Mesendoderm (in vitro differentiated cells): ENCODE measurements at places on chromosomes 13 and 19.
A peak's percentile ranks its signal among the peaks of the same experiment; 100 is the strongest.

DNA sequence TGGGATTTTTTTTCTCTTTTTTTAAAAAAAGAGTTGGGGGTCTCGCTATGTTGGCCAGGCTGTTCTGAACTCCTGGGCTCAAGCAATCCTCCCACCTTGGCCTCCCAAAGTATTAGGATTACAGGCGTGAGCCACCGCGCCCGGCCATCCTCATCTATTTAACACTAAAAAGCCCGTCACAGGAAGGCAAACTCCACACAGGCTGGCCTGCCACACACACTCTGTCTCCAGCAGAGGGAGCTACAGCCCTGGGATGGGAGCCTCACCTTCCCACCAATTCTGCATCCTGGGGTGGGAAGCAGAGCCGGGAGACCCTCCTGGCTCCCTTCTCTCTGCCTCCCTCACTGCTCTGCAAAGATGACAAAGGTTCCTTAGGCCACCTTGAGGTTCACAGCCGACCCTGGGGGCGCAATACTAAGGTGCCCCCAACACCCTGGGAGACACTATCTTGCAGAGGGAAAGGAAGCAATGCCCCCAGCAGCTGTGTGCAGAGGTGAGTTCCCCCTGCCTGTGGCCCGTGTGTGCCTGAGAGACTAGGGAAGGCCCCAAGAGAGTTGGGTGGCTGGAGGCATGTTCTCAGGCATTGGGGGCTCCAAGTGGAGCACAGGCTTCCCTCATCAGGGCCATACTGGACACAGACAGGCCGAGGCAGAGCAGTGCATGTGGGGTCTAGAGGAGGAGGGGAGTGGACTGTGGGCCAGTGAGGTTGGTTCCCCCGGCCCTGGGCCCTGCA lies 27.4 kb upstream of the TIMM44 start:
- peak; percentile 83 for DNase-seq

GRCh38 chr13:42760951-42761350 lies 20.4 kb upstream of the FAM216B start:
- DNase-seq: no peak

GRCh38 chr19:28305513-28305912 lies 907.4 kb downstream of the UQCRFS1 start:
- no peak for DNase-seq

DNA sequence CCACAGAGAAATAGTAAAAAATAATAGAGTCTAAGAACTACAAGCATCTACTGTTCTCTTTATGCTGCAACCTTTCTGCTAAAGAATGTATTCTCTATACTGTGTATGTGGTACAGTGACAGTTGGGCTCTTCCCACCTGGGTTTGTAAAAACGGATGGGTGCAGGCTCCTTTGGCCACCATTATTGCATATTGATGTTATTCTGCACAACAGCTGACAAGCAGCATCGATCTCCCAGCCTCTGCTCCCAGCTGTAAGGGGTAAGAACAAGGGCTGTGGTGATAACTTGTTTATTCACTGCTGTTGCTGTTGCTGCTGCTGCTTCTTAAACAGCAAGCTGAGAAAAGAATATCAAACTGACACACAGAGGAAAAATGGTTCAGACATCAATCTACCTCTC lies 56.1 kb downstream of the KCNRG start:
- peak; percentile 1 for DNase-seq
